ENCODE measurements at places on chromosomes 6 and 20.

DNA sequence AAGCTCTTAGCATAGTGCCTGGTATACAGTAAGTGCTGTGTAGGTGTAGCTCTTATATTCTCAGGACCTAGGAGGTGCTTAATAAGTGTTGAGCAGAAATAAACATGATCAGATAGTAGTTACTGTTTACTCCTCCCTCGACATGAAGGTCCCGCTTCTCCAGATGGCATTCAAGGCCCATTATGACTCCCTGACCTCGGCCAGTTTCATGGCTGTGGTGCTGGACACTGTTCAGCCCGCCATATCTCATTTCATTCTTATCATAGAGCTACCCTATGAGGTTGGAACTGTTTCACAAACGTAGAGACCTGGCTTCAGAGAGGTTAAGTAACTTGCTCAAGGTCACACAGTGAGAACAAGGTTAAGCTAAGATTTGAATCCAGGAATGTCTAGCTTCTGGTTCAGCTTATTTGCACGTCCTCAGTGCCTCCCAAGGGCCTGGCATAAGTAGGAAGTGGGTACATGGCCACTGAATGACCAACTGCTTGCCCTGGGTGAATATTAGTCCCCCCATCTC lies 39.0 kb downstream of the CD40 start:
- no peak for DNase-seq

DNA sequence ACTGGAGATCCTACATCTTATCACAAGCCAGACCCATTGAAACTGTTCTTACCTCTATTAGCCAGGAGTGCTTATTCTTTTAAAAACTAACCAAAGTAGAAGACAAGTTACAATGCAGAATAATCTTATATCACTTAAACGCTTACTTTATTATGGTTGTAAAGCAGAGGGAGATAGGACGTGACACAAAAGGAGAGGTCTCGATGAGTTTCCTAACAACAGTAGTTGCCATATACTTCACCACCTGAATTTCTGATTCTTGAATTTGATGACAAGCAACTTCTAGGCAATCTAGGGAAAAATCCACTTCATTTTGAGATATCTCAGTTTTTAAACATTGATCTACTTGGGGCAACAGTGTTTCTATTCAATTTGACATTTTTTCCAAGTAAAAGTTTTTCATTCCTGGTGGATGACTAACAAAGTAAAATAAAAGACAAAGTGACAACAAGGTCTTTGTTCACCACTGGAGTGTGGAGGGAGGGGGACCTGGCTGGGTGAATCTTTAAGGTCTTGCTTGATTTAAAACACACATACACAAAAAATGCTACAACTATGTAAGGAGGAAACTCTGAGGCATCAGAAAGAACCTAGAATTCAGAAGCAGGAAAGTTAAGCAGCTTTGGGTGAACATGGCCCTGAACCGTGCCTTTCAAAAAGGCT lies 110.9 kb downstream of the SMLR1 start:
- no peak for DNase-seq

- DNase-seq, result no peak
Observed at GRCh38 chr20:922781-923180, 6.6 kb upstream of the ANGPT4 start.

DNA sequence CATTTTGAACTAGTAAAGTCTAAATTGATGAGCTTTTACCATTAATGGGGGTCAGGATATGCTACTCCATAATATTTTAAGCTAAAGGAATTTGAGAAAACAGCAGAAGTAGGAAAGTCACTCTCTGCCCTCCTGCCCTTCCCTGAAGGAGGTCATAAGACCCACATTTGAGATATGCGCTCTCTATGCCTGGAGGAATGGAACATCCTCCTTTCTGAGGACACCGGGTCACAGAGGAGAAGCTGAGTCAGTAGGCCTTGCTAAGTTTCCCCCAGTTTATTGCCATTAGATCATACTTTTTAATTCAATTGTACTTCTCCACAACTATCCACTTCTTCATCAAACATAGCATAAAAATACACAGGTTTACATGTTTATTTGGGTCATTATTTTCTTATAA lies 40.3 kb downstream of the AKAP7 start:
- no peak for DNase-seq

- DNase-seq, result peak; percentile 45
Observed at GRCh38 chr20:35463455-35464300, 8.3 kb downstream of the CEP250 start.

DNA sequence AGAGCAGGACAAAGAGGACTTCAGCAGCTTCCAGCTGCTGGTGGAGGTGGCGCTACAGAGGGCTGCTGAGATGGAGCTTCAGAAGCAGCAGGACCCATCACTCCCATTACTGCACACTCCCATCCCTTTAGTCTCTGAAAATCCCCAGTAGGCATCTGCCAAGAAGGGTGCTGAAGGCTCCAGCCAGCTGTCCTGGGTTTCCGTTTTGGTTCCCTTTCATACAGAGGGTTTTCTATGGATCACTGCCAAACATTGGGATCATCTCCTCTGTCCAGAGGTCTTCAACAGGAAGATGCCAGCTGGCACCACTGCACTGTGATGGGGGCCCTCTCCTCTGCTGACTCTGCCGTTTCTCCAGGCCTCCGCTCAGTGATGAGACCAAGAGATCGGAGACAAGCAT lies 14.3 kb upstream of the RAB5IF start:
- no peak for DNase-seq

DNA sequence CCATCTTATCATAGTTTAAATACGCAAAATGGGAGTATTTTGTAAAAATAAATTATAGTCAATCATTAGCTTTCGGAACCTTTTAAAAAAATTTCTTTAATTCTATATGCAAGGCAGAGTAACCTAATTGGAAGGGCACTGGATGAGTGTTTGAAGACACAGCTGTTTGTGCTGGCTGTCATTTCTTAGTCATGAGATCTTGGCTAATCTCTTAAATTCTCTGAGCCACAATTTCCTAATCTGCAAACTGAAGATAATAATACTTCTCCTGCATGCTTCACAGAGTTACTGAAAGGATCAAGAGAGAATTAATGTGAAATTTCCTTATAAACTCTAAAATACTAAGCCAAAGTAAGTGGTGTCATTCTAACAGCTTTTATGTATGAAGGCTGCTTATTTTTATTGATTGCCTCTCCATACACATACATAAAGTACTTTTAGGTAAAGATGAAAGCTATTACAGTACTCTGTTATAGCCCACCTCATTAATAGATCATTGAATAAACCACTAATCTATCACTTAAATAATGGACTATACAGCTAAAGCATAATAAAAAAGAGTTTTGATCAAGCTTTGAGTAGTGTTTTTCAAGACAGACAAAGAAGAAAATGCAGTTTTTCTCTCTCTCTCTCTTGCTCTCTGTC lies 383.7 kb upstream of the IRAK1BP1 start:
- no peak for DNase-seq

GRCh38 chr6:37239526-37239925 lies 18.0 kb upstream of the TBC1D22B start:
- no peak for DNase-seq

DNA sequence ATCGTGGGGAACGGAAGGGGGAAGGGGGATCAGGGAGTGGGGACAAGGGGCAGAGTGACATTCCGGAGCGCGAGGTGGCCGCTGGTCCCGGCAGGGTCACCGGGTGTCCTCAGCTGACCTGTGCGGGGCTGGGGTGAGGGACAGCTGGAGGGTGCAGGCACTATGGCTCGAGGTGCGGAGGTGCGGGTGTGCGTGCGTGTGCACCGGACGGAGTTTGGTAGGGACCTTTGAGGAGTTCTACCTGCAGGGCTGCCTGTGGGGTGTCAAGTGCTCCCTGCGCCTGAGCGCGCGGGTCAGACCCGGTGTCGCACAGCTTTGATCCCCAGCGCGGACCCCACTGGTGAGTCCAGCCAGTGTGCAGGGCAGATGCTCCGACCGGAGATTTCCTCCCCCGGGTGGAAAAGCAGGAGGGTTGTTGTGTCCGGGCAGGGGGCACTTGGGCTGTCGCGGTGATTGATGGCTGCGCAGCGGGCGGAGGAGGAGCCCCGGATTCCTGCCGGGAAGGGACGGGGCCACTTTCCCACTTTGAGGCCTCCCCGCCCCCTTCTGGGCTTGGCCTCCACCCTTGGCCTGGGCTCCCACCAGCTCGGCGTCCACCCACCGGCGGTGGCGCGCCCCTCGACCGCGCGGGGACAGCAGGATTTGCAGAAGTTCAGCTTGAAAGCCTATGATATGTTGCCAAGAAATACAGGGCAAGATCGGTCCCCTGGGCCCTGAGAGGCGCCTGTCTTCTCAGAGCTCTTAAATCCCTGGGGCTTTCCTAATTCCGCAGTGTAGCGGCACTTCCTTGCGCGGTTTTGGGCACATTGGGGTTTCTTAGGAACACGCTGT lies 658 bp downstream of the RIN2 start:
- DNase-seq, result no peak

DNA sequence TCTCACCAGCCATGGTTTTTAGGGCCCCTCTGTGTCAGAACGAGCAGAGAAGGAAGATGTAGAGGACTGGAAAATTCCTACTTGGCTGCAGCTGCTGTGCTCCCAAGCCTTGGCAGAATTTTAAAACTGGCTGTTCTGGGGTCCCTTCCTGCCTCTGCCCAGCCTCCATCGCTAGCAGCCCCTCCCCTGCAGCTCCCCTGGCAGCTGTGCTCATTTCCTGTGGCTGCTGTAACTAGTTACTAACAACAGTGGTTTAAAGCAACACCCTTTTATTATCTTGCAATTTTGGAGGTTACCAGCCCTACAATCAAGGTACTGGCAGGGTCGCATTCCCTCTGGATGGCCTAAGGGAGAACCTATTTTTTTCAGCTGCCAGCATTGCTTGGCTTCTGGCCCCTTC lies 3.7 kb upstream of the CST11 start:
- no peak for DNase-seq

DNA sequence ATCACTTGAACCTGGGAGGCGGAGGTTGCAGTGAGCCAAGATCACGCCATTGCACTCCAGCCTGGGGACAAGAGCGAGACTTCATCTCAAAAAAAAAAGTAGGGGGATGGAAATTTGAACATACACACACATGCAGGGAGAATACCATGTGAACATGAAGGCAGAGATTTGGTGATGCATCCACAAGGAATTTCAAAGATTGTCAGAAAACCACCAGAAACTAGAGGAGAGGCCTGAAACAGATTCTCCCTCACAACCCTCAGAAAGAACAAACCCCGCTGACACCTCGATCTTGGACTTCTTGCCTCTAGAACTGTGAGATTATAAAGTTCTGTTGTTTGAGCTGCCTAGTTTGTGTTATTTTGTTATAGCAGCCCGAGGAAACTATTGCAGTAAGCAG lies 125.5 kb downstream of the GPX5 start:
- DNase-seq, result no peak

DNA sequence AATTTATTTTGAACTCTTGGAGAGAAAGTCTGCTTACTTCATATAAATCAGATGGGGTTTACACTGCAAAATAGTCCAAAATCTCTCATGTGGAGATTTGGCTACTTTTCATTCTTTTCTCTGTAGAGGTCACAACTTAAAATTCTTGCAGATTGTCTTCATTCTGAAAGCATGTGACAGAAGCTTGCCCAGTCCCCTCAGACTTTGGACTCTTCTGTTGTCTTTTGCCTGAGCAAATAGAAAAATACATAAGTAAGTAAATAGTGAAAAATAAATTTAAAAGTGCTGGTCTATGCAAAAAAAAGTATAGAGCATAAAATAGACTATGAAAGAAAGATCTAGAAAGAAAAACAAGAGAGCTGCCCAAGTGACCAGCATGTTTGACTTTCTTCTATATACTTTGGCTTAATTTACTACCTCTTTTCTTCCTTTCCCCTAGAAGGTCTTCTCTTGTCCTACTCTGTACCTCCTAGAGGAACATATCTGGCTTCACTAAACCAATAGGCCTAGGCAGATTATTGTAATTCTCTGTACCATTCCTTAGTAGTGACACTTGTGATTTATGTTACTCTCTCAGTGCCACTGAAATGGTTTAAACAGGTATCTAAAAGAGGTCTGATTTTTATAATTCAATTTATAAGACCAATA lies 260.9 kb downstream of the TENT5A start:
- DNase-seq, result no peak

- DNase-seq, result no peak
Observed at GRCh38 chr6:145729887-145730286, 5.4 kb downstream of the EPM2A start.

- peak; percentile 6 for DNase-seq
Observed at GRCh38 chr6:155155787-155156447, 107.9 kb upstream of the CLDN20 start.

- no peak for DNase-seq
Observed at GRCh38 chr6:37344308-37344707, 9.5 kb upstream of the RNF8 start.

- DNase-seq, result no peak
Observed at GRCh38 chr6:121794630-121795029, 359.2 kb downstream of the GJA1 start.

GRCh38 chr20:3000852-3001523 lies 42.4 kb upstream of the GNRH2 start:
- no peak for DNase-seq

GRCh38 chr6:140684776-140685550 lies 1310.5 kb upstream of the CITED2 start:
- DNase-seq, result no peak

- no peak for DNase-seq
Observed at GRCh38 chr6:167793421-167793820, 33.3 kb upstream of the AFDN start.

DNA sequence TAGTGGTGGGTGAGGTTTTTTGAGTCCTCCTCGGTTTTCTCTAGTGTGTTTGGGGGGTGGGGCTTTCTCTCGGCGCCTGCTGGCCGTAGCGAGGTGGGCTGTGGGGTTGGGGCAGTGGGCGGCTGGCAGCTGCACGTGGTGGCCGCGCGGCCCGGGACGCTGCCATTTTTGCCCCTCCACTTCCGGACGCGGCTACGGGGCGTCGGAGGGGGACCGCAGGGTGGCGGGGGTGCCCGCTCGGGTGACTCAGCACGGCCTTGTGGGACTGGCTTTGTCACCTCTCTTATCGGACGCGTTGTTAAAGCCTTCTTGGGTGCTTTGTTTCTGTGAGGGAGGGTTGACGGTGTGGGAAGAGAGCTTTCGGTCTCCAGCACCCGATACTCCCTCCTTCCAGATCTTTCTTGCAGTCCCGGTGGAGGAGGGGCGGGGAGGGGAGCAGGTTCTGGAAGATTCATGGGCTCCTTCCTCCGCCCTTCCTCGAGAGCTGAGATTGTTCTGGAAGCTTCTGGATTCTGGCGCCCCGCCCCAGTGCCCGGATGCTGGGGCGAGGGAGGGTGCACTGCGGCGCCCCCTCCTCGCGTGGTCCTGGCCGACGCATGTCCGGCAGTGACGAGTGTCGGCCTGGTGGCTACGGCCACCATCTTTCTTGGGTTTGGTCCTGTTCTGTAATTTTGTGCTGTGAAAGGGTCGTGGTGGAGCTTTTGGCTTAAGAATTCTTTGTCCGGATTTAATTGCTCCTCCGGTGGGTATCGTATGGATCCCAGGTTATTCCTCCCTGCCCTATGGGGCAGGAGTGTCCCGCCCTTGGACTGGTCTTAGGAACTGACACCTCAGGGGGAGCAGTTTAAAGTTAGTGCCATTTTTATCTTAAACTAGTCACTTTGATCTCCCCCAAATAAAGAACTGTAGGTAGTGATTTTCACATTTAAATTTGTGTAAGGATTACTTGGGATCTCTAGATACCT lies 719 bp downstream of the HSP90AB1 start:
- DNase-seq, result peak; percentile 80

DNA sequence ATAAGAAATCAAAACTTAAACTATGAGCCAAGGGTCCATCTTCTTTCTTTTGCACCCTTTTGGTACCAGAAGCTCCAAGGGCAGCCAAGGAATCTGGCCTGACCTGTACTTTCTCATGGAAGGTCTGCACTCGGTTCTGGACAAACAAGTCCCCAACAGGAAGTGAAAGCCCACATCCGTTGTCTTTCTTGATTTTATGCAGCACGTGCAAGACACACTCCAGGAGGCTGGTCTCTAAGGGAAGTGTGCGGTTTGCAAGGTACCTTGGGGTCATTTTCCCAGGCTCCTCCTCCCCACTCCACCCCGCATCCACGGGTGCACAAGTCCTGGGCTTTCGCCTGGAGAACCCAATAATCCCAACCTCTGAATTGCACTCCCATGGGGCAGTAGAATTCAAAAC lies 101.9 kb downstream of the NFATC2 start:
- DNase-seq, result no peak

Measured in stimulated activated CD4-positive, alpha-beta T cell treated with anti-CD3 and anti-CD28 coated beads, TNF-alpha, amount 100 ng/mL, for 24 hours (primary cell).